Fibroblast of the conjunctiva (primary cell): ENCODE measurements at places on chromosomes 1 and 21.

DNA sequence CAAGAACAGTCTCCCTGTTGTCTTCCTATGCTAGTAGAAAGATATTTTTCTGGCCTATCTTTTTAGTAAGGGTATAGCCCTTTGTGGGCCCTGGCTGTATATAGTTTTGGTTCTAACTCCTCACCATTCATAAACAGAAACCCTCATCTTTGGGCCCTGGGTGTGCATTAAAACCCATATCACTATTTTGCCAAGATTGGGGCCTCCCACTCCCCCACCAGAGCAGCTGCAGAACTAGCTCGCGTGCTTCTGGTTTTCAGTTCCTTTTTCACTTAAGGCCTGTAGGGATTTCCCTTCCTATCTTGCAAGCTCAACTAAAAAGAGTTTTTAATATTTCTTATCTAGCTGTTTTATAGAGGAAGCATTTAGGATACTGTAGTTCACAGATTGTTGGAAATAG lies 106.4 kb downstream of the RGL1 start:
- DNase-seq = no peak

GRCh38 chr1:192524223-192524622 lies 51.4 kb upstream of the RGS1 start:
- DNase-seq = no peak

DNA sequence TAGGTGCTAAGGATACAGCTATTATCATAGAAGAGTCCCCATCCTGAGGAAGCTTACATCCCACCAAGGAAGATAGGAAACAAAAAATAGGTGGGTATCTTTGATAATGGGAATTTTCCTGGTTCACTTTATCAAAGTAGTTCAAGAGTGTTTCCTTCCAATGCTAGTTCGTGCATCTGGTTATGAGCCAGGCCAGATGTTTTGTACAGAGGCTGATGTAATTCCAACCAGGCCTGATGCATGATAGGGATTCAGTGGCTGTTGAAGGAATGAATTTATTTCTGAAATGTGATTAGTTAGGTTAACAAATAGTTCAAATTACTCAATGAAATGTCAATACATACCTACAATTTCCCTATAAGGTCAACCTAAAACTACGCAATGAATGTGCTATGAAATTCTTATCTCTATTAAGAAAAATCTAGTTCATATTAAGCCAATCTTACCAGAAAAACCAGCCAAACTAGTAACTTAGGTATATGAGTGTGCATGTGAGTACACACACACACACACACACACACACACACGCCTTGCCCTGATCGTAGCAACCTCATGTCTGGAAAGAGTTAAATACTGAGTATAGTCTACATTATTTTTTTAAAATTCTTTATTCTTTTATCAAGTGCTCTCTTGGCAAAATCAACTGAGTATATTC lies 9.5 kb upstream of the ZBTB18 start:
- no peak for DNase-seq

DNA sequence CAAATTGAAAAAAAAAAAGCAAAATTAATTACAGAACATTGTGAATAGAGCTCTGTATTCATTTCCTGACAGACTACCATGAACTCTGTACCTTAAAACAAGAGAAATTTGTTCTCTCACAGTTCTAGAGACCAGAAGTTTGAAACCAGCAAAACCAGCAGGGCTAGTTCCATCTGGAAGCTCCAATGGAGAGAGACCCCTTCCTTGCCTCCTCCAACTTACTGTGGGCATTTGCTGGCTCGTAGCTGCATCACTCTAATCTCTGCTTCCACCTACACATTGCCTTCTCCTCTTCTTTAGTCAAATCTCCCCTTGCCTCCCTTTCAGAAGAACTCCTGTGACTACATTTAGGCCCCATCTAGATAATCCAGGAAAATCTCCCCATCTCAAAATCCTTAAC lies 56.5 kb downstream of the SYDE2 start:
- DNase-seq = no peak

- no peak for DNase-seq
Measured at GRCh38 chr1:30533141-30533540, 190.2 kb downstream of the MATN1 start.

DNA sequence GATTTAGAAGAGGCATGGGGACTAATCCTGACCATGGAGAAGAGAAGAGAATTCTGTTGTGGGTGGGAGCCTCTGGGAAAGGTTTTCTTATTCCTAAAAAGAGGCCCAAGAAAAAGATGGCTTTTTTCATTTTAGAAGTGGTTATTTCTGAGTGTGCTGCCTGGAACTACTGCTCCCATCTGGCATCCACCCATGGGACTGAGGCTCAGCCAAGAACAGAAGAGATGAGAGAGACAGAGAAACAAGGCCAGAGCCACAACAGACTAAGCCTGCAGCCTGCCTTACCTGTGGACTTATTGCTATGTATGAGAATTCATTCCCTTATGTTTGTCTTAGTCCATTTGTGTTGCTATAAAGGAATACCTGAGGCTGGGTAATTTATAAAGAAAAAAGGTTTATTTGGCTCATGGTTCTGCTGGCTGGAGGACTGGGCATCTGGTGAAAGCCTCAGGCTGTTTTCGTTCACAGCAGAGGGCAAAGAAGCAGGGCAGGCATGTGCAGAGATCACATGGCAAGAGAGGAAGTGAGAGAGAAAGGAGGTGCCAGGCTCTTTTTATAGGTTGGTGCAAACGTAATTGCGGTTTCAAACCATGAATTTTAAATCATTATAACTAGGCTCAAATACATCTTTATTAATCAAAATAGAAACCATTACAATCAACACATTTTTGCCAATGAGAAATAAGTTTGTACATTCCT lies 57.5 kb upstream of the PRDM2 start:
- no peak for DNase-seq

DNA sequence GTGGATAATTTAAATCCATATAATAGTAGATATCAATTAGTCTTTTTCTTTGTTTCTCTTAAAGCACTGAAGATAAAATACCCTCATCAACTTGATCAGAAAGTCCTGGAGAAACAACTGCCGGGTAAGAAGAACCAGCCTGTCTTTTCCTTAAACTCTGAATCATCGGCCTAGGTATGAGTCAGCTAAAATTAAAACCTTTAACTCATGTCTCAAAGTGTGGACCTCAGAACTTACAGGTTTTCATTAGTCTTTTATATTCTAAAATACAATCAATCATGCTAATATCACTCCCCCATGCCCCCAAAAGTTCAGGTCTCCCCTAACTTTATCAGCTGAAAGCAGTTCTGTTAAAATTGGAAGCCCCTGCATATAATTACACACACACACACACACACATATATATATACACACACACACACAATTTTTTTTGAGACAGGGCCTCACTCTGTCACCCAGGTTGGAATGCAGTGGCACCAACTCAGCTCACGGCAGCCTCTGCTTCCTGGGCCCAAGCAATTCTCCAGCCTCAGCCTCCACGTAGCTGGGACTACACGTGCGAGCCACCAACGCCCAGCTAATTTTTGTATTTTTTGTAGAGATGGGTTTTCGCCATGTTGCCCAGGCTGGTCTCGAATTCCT lies 61.3 kb downstream of the B3GALNT2 start:
- peak; percentile 45 for DNase-seq

GRCh38 chr1:61198554-61198953 lies 116.2 kb downstream of the NFIA start:
- no peak for DNase-seq

- peak; percentile 68 for DNase-seq
Measured at GRCh38 chr1:1906185-1907097, 8.6 kb upstream of the CALML6 start.

DNA sequence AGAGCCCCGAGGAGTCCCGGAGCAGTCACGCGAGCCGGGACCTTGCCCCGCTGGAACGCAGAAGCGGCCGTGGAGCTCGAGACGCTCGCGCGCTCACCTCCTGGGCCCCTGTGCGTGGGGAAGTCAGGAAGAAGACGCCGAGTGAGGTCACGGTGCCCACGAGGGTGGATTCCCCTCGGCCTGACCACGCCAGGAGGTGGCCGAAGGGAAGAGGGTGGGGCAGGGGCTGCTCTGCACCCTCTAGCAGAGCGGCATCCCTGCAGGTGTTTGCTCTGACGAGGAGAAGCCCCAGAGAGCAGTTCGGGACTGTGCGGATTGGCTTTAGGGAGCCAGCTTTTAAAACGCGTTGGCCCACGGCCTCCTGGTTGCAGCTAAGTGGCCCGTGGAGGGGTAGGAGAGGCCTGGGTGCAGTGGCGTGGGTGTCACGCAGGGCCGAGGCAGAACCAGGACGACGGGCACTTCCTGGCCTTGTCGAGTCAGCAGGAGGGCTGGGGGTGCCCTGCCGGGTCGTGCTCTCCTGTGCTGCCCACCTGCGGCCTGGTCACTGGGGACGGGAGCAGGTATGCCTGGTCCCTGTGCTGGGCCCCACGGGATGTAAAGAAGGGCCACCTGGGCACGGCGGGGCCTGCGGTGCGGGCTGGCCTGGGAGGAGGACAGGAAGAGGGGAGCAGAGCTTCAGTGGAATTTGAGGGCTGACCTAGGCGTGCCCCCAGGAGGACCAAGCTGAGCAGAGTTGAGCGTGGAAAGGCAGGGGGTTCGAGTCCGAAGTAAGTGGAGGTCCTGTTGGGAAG lies 1.0 kb downstream of the PDXK start:
- DNase-seq = no peak

- peak; percentile 88 for DNase-seq
Measured at GRCh38 chr1:182391362-182392049, at the start of gene GLUL. TSS of gene GLUL (minus strand) at chr1:182391790. CDS start at chr1:182388737, 3,053 bp downstream.

DNA sequence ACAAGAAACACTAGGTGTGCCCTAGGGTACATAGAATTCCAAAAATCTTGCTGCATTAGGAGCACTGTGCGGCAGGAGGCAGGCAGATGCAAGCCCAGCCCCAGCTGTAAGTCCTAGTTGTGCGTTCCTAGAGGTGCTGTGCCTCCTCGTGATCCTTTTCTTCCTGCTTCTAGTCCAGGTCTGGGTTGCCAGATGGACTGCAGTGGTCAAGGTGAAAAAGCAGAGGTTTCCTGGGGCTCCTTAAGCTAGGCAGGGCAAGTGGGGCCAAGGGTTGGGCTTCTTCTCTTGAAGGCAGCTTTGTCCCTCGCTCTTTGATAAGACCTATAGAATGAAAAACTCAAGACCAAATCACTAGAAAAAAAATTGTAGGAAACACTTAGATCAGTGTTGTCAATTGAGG lies 21.6 kb upstream of the SLC45A3 start:
- DNase-seq = no peak

DNA sequence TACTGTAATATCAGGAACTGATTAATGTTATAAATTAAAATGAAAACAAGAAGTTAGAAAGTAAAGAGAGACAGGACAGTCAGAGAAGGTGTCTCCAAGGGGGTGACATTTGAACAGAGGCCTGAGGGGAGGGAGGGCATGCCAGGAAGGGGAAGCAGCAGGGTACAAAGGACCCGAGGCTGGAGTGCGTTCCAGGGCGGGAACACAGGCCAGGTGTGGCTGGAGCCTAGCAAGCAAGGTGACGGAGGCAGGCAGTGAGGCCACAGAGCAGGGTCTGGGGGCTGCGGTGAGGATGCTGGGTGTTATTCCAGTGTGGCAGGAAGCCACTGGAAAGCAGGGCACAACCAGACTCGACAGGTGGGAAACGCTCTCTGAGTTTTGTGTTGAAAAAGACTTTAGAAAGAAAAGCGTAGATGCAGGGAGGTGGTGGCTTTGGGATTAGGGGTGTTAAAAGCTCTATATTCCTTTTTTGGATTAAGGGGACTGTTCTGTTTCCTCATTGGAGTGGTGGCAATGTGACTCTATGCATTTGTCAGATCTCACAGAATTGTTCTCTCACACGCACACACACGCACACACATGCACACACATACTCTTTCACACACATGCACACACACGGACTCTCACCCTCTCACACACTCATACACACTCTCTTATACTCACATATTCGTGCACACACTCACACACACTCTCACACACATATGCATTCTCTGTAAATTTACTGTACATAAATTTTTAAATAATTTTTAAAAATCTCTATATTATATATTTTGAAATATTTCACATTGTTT lies 124.5 kb downstream of the GLIS1 start:
- no peak for DNase-seq

DNA sequence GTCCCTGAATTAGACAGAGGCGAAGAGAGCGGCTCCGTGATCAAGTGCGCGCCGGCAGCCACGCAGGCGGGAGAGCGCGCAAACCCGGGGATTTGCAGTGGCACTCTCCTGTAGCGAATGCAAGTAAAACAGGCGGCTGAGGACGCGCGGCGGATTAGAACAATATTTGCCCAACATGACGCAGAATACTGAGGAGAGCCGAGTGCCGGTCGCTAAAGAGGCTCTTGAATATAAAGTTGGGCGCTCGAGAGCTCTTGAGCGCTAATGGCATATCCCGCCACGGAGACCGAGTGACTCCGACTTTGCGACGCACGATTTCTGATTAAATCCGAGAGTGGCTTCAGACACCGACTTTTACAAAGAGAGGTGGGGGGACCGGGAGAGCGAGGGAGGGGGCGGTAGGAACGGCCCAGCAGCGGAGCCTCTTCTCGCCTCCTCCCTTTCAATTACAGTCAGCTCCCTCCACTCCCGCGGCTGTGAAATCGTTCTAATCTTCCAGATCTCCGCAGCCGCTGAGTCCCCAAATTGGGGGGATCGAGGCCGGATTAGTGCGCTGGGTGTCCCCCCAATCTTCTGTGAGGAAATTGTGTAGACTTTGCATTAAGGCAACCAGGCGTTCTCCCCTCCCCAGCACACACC lies 2.3 kb downstream of the PAX7 start:
- DNase-seq = no peak

DNA sequence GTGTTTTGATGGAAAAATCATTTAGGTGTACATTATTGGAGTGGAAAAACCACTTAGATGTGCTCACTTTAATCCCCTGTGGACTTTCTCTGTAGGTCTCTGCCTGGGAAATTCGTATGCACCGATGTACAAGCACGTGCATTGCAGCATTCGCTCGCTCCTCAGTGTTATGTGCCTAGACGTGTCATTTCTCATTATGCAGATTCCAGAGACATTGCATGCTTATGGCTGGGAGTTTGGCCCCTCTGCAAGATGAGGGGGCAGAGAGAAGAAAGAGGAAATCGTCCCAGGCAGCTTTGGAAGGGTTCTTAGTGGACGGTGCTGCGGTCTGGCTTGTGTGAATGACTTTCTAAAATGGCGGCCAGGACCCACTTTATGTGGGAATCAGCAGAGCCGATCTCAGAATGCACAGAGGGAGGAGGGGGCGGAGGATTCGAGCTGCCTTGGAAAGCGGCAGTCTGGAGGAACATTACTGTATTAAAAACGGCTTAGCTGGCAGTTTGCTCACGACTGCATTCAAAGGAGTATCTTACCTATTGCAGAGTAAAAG lies 2.3 kb downstream of the SPEN start:
- DNase-seq = no peak

DNA sequence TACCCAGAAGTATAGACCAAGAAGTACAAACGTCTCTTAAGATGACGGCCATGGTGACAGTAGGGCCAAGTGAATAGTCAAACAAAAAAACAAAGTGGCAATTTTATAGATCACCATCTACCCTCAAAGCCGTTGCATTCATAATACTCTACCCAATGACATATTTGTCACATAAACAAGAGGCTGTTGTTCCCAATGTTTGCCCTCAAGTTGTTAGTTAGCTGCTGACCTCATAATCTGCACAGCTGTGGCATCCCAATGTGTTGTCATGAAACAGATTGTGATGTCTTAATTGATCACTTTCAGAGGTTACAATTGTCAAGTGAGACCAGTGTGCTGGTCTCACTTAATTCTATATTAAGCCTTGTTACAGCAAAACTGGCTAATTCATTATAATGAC lies 333.8 kb downstream of the ST6GALNAC3 start:
- no peak for DNase-seq

GRCh38 chr1:24020025-24020424 lies 39.9 kb upstream of the SRSF10 start:
- DNase-seq = peak; percentile 20

GRCh38 chr1:117754061-117754969 lies 148.5 kb downstream of the TENT5C start:
- DNase-seq = peak; percentile 47
